ENCODE measurements at places on chromosomes 3 and 15.

GRCh38 chr3:95721938-95722337 is 1092.5 kb upstream of the EPHA6 start:
- DNase-seq: no peak

GRCh38 chr3:181292984-181293383 is 303.4 kb upstream of the DNAJC19 start:
- DNase-seq: no peak

DNA sequence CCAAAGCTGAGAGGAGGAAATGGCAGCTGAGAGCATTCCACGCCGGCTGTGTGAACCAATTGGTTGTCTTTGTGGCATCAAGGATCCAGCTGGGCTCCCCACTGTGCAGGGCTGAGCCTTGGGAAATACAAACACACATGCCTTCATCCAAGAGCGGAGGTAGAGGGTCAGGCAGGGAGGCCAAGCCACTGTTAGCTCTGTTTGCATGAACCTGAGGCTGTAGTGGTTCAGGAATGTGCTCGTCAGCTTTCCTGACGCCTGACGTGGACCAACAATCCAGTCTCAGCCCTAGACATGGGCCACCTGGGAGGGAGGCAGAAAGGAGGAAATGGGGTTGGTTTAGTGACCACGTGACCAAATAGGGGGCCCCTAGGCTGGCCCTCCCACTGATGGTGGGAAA is 276.9 kb downstream of the TLE3 start:
- no peak for DNase-seq

- peak; percentile 52 for DNase-seq
These were observed at the start of gene MAP6D1 for GRCh38 chr3:183825456-183826161. TSS of gene MAP6D1 (minus strand) at chr3:183825577. CDS start at chr3:183825547, 30 bp downstream.

DNA sequence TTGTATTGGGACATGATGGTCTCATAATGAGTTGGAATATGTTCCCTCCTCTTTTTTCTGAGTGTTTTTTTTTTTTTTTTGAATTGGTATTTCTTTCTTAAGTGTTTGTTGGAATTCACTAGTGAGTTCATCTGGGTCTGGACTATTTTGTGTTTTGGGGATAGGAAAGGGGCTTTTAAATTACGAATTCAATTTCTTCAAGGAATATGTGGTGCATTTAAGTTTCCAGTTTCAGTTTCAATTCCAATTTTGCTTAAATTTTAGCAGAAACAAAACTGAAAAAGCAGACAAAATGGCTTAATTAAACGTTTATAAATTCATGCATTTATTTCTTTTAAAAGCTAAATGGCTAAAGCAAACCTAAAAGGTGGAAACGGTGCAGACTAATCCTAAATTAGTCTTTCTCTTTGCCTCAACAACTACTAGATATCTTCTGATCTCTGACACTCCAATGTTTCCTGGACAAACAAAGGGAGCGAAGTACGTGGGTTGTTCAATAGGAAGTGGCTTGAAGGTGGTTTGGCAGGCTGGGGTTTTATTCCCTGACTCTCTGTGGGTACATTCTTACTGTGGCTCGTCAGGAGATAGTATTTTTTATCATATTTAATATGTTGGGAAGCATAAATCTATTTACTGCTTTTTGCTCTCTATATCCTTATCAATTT is 50.0 kb upstream of the CORO2B start:
- DNase-seq: no peak

GRCh38 chr3:25818335-25818734 is 28.4 kb downstream of the OXSM start:
- DNase-seq: no peak

DNA sequence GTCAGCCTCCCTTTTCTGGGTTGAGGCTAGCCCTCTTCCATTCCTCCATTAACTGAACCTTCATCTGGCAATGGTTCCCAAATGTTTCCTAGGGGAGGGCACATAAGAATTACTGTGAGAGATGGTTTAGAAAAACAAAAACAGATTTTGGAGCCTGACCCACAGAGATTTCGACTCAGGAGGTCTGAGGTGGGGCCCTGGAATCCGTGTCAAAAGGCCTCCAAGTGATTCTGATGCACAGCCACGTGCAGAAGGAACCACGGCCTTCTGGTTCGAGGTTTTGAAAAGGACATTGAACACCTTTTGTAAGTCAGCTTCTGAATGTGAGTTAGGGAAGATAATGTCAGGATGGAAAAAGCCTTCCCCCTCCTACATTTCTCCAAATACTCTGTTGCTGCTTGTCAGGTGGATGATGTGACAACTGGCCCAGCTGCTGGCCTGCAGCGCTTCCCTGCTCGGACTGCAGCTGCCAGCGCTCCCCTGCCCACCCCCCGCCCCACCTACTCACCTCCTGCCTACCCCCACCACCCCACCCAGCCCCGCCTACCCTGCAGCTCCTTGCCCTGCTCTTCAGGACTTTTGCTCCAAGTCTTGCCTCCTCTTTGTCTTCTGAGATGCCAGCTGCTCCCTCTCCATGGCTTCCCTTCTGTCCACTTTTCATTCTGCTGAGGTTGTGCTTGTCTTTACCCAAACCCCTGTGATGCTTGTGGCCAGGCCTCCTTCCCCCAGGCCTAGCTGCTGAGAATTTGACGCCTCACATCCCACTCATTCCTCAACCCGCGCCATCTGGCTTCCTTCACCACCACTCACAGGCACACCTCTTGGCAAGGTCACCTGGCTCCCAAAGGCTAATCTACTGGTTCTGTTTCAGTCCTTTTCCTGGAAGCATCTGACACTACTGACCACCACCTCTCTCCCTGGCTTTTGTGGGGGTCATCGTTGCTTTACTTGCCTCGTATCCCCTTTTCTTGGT is 6.6 kb downstream of the EHD4 start:
- DNase-seq: no peak

- no peak for DNase-seq
These were observed 124.6 kb downstream of the ARRDC4 start for GRCh38 chr15:98085003-98085639.

- DNase-seq: no peak
These were observed 4.2 kb upstream of the CD276 start for GRCh38 chr15:73679964-73680363.

DNA sequence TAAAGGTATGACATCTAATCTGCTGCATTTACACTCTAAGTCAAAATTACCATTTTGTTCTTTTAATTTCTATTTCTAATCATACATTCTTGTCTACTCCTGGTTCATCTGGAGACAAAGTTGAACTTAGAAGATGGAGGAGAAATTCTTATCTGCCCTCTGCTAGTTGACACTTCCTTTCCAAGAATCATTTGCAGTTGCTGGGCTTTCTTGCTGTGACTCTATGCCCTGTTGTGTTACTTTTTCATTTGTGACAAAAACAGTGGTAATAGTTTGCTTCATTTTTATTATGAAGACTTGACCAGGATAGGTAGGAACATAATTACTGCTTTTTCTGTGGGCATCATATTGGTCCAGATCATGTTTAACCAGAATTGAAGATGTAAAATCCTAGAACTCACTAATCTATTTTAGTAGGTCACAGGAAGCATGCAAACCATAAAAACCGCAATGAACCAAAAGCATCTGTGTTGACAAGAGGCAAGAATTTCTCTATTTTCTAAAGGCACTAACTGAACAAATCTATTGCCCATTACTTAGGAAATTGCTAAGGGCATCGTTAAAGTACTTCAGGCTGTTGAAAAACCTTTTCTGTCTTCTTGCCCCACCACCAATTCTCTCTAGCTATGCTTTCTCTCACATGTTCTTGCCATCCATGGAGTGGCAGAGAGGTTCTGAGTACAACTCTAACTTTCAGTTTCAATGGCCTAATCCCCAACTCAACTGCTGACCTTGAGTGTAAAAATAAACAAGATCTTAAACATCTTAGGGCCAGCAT is 4.2 kb upstream of the CCR2 start:
- no peak for DNase-seq

- DNase-seq: no peak
These were observed 27.9 kb downstream of the PDIA5 start for GRCh38 chr3:123094516-123095313.

- no peak for DNase-seq
These were observed 74.7 kb downstream of the RASA2 start for GRCh38 chr3:141561426-141562034.

GRCh38 chr3:414063-414462 is 217.5 kb downstream of the CHL1 start:
- DNase-seq: no peak

- DNase-seq: no peak
These were observed 59.1 kb upstream of the PYDC2 start for GRCh38 chr3:191401775-191402357.

DNA sequence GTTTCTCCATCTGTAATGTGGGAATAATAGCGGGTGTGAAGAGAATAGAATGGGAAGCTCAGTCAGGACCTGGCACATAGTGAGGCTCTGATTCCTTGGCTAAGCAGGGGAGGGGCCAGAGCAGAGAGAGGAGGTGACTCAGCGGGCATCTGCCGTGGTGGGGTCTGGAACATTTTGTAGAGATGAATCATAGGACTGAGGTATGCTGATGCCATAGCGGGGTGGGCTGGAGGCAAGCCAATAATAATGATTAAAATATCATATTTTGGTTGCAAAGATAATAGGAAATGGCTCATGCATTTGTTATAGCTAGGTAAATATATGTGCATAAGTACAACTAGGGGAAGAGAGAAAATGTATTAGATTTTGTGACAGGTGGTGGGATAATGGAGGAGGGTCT is 11.2 kb downstream of the TGM4 start:
- no peak for DNase-seq

- DNase-seq: no peak
These were observed 880.3 kb upstream of the GBE1 start for GRCh38 chr3:82641701-82642100.

DNA sequence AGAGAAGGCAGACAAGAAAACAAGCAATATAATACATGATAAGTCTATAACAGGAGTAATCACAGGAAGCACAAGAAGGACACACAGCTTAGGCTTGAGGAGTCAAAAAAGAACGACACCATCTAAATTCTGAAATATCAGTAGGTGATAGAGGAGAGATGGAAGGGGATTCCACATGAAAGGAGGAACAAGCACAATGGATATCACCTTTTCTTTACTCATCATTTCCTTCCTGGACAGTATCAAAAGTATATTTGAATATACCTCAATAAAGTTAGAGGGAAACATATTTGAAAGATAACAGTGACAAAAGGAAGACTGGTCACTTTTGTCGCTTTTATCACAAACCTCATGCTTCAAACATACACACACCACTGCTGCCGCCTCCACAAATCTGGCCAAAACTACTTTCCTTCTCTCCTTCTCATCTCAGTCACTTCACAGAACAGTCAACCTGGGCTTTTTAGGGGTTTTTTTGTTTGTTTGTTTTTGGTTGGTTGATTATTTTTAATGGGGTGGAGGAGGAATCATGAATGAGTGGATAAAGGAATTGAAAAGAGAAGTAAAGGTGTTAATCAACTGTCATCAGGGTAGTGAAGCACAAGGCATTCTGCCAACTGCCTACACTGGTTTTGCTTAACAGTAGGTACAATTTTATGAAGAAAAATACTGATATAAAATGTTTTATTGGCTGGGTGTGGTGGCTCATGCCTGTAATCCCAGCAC is 18.5 kb downstream of the DENND4A start:
- DNase-seq: no peak

DNA sequence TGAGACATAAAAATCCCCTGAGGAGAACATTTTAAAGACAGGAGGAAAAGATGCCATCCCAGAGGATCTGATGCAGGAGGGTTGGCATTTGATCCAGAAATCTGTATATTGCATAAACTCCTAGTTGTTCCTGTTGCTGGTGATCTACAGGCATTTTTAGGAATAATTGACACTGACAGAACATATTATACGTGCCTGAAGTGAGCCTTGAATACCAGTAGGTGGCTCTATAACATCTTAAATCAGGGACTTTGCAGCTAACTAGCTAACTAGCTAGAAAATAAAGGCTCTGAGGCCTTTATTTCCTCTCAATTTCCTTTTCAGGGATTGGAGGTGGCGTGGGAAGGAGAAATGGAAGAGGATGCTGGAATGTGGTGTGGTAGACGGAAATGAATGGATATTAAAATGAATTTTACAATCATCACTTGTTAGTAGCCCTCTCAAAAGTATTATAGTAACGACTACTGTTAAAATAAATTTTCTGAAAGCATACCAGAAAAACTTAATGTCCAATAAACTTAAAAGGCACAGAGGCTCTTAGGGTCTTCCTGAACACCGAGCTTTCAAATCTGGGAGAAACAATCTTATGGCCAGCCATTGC is 73.8 kb upstream of the ZBED2 start:
- no peak for DNase-seq

DNA sequence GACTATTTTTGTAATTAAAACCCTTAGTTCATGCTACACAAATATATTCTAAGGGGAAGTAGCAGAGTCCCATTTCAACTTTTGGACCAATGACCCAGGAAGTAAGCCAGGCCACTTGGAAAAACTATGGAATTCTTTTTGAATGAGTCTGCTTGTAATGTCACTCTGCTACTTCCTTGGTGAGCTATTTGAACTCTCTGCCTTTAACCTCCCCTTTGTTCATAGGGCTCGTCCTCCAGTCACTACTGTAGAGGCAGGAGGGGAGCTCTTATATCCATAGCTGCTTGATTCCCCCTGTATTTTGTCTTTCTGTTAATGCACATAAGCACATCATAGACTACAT is 119.6 kb downstream of the UACA start:
- DNase-seq: no peak

DNA sequence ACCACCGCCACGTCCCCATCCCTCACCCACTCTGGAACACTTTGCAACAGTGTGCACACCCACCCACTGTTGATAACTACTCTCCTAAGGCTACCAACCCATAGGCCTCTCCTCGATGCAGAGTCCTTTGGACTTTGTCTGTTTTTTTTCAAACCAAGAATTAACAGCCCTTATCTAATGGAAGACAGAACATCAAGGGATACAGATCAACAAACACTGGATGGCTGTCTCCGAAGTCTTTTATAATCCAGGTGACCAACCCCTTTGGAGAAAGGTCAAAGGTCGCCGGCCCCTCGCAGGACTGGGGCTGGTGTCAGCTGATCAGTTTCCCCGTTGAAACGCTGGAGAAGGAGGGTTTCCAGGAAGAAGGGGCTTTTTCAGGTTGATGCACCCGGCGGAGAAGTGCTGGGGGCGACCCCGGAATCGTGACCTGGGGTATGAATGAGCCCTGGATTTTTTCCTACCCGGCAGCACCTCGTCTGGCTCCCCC is 532 bp downstream of the B4GALT4 start:
- no peak for DNase-seq

DNA sequence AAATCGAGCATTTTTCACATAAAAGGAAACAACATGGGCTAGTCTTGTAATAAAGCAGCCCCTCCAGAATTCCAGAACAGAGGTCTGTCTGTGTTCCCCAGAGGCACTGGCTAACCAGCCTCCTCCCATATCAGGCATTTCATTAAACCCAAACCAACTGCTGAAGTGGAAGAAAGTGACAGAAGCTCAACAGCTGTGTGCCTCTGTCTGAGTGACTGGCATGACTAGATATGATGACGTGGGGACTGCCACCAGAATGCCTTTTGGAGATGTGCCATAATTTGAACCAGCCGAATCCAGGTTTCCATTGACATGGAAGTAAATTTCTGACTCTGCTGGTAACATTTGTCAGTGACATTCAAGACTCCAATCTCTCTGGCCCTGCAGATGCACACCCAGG is 8.7 kb downstream of the LIMD1 start:
- DNase-seq: no peak

- DNase-seq: no peak
These were observed 47.6 kb upstream of the MED12L start for GRCh38 chr3:151037746-151038477.

Measured in stimulated activated CD8-positive, alpha-beta memory T cell treated with anti-CD3 and anti-CD28 coated beads, Interleukin-12 subunit alpha, Interleukin-12 subunit beta, amount 100 ng/mL, for 4 hours (primary cell).